ENCODE measurements at places on chromosomes 2 and 18.

DNA sequence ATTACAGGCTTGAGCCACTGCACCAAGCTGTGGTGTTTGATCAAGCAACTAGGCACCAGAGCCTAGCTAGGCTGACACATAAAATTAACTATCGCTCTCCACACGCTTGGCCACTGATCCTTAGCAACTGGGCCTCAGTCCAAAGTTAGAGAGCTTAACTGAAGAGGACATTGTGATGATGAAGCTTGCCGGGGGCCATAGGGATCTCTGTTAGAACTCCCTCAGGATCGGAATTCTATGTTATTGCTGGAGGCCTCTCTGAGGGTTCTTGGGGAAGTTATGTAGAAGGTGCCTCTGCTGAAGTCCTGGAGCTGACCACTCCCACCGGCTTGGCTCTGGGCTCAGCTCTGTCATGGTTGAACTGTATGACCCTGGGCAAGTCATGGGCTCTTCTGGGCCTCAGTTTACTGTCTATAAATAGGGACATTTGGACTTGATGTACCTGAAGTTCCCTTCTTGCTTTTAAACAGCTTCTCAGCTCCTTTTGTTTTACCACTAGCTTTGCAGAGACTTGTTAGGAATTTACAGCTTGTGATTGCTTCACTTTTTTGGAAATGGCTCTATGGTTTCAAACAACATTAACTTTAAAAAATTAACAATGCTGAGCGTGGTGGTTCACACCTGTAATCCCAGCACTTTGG lies 44.1 kb downstream of the GATA6 start:
- DNase-seq, result no peak

GRCh38 chr18:7165846-7166393 lies 48.3 kb upstream of the LAMA1 start:
- no peak for DNase-seq

GRCh38 chr2:112936927-112937232 lies 25.9 kb downstream of the IL37 start:
- DNase-seq, result no peak

GRCh38 chr18:79379251-79379905 lies 16.4 kb upstream of the NFATC1 start:
- DNase-seq, result no peak

DNA sequence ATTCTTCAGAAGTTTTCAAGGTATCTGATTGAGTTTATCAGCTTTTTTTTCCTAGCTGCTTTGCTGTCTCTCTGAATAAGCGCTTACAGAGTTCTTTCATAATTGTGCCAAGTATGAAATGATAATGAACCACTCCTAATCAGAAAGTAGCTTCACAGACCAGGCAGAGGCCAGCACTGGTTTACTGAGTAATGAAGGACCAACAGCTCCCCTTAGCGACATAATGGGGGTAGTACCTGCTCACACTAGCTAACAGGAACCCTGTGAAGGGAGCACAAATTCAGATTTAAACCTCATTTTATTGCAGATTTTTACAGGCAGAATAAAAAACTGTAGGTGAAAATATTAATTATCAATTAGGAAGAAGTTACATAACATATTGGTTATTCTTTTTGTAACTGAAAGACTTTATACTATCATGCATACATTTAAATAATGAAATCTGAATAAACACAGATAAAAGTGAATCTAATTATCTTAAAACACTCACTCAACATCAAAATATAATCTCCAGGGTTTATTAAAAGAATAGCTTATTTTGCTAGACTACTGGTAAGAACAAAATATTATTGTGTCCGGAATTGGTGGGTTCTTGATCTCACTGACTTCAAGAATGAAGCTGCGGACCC lies 53.7 kb upstream of the LRRC30 start:
- DNase-seq, result no peak

GRCh38 chr2:237697586-237698357 lies 70.4 kb downstream of the LRRFIP1 start:
- DNase-seq, result no peak

GRCh38 chr2:240858871-240859270 lies 9.8 kb upstream of the AGXT start:
- DNase-seq, result no peak

- no peak for DNase-seq
Measured at GRCh38 chr2:120551522-120551921, 184.1 kb upstream of the GLI2 start.

DNA sequence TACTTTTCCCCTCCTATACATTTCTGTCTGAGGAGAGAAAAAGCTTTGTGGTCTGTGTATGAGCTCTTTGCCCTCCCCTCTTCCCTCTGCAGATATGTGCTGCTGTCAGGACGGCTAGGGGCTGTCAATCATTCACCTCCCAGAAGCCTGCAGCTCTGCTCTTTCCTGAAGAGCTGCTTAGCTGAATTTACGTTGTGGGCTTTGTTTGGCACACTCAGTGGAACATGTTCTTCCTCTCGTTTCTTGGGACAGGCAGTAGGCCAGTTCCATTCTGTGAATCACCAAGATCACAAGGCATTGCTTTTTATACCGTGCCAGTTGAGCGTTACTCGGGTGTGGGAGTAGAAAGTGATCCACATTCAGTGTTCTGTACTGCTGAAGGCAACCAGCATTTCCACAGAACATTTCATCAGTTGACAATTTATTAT lies 136.7 kb downstream of the LAMA3 start:
- no peak for DNase-seq

GRCh38 chr18:46424898-46425297 lies 232.1 kb downstream of the LOXHD1 start:
- no peak for DNase-seq

GRCh38 chr18:10226971-10227370 lies 227.5 kb upstream of the APCDD1 start:
- DNase-seq, result no peak

DNA sequence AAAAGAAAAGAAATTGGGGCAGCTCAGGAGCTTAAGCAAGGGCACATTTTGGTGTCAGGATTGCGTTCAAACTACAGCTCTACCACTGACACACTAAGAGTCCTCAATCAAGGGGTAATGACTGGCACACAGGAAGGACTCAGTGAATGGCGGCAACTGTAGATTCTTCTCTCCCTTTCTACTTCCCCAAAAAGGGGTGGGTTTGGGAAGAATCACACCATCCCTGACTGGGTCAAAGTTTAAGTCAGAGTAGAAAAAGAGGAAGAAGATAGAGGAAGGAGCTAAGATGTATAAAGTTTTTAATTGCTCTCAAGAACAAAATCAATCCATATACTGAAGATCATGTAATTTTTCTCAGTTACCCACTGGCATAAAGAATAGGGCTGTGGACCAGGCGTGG lies 2.6 kb downstream of the NLRC4 start:
- no peak for DNase-seq

DNA sequence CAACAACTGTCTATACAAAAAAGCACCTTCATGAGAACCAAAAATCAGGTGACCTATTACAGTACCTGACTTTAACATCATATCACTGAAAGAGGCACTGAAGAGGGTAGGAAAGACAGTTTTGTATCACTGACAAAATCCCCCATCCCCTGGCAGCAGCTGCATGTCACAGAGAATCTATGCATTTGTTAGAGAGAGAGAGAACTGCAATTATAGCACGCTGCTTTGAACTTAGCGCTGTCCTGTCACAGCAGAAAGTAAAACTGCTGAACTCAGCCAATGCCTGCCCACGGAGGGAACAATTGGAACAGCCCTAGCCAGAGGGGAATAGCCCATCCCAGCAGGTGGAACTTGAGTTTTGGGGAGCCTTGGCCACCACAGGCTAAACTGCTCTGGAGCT lies 75.1 kb upstream of the NOL4 start:
- no peak for DNase-seq

GRCh38 chr18:51716277-51716676 lies 518.8 kb upstream of the MEX3C start:
- no peak for DNase-seq

DNA sequence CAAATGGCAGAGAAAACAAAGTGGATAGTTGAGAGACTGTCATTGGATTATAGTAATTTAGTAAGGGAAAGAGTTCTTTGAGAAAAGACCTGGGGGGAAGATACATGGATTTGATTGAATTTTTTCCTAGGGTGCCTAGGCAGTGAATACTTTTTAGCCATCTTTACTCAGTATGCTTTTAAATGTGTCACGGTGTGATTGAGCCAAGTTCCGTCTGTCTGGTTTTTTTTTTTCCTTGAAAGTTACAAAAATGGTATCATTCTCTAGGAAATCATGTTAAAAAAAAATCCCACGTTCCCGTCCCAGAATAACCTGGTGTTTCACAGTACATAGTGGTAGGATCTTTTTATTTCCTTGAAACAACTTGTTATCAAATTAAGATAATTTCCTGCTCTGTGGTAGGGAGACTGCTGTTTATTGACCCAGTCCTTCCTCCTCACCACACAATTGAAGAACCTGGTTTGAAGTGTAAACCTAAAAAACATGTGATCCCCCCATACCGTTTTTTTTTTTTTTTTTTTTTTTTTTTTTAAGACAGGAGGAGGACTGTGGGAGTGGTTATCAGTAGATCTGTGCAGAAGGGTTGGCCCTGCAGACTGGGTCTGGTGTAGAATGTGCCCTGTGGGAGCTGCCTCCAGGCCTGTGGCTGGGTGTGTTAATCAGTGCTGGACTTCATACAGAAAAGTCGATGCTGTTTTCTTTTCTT lies 55.1 kb downstream of the DGKD start:
- DNase-seq, result no peak

- DNase-seq, result no peak
Measured at GRCh38 chr2:54646170-54646927, 77.1 kb upstream of the EML6 start.

DNA sequence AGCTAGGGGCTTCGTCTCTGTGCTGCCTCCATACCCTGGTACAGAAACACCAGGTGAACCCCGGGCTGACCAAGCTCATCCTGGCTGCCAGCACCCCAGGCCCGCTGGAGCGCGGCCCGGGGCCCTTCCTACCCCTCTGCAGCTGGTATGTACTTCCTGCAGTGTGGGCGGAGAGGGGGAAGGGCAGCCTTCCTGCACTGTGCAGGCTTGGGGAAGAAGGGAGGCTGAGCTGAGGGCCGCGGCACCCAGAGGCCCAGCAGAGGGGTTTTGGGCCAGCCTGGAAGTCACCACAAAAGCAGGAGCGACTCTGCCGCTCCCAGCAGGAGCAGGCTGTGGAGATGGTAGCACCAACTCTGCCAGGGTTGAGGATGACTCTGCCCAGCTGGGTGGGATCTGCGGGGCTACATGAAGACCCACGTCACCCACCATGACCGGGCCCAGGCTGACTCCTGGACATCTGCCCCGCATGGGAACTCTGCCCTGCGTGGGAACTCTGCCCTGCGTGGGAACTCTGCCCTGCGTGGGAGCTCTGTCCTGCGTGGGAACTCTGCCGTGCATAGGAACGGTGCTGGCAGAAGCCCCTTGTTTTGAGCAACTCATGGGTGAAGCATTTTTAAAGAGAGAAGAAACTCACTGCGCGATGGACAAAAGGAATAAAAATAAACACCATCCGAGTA lies 273.3 kb downstream of the NDUFA10 start:
- peak; percentile 53 for DNase-seq

DNA sequence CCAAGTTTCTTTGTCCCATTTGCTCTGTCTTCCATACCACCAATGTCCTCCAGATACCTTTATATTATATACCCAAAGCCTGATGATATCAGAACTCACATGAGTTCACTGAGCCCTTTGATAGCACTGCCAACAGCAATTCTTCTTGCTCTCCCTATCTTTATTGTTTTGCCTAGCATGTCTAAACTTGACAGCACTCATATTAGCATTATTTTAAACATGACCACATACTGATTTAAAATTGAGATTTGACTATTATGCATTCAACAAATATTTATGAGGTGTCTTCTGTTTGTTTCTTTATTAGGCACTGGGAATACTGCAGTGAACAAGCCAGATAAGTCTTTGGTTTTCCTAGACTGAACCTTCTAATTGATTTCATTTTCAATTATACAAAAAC lies 587.3 kb upstream of the GCFC2 start:
- DNase-seq, result no peak

DNA sequence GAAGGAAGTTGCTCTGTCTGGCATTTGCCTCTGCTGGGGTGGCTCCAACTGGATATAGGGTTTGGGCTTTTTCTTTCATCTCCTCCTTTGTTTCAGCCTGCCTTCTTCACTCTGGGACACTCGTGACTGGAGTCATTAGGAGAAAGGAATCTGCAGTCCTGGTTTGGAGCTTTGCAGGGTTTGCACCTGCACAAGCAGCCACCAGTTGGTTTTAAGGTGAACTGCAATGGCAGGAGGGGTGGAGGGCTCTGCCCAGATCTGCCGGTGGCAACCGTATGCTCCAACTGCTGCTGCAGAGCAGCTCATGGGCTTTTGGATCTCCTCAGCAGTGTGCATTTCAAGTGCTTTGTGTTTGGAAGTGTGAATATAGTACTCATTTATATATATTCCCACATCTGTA lies 131.3 kb upstream of the MGAT5 start:
- no peak for DNase-seq

DNA sequence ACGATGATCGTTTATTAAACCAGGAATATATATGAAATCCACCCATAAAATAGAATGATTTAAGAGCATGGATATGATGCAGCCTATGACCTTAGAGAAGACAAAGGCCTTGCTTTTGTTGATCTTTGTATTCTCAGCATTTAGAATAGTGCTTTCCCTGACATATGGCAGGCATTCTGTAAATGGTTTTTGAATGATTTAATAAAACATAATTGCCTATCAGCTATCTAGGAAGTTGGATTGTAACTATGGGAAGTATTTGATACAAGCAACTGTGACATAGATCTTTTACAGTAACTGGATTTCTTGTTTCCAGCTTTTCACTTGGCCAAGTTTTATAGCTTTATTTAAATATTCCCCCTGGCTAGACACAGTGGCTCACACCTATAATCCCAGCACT lies 5.1 kb upstream of the GPR155 start:
- DNase-seq, result no peak

- peak; percentile 74 for DNase-seq
Measured at GRCh38 chr2:218398437-218399390, 954 bp upstream of the CTDSP1 start.

DNA sequence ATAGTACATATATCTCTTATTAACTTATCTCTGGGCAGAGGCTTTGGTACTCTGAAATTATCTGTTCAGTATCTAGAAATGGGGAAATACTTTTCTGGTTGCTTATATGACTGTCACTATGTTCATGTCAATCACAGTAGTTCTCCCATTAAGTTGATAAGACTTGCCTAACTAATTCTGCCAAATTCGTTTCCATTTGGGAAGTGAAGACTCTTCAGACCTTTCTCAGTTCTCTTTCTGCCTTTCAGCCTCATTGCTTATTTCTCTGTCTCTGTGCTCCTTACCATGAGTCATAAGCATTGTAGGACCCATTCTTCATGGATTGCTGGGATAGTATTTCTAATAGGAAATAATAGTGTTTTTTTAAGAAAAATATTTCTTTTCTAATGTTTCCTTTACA lies 113.5 kb downstream of the PHLPP1 start:
- no peak for DNase-seq

GRCh38 chr2:97750017-97750416 lies 36.6 kb downstream of the ZAP70 start:
- DNase-seq, result no peak

Data from activated T-cell treated with anti-CD3 and anti-CD28 coated beads, Interleukin-2, amount 50 U/mL, for 24 hours (primary cell).